ENCODE measurements at places on chromosomes 12 and 14. TPM values are rescaled to one million over a fixed set of nuclear protein-coding genes. Genes with fewer than 3 reads are reported as not detected.

DNA sequence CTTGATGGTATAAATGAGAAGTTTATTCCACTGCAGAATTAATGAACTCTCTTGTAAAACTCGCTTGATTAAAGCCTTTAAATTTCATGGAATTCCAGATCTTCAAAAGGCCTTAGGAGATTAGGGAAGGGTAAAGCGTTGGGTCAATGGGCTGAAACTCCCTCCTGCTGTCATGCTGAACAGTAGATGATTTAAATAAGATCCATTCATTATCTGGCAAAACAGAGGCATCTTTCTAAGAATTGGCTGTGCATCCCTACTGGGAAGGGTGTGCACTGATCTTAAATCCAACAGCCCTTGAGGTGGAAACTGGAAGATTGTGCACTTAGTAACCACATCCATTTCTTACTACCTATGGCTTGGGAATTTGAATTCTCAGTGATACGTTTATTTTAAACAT is 56.0 kb downstream of the PLCZ1 start:
- ATAC-seq: no peak

- no peak for ATAC-seq
Measured at GRCh38 chr12:55700255-55701018, 7.3 kb downstream of the ITGA7 start.

DNA sequence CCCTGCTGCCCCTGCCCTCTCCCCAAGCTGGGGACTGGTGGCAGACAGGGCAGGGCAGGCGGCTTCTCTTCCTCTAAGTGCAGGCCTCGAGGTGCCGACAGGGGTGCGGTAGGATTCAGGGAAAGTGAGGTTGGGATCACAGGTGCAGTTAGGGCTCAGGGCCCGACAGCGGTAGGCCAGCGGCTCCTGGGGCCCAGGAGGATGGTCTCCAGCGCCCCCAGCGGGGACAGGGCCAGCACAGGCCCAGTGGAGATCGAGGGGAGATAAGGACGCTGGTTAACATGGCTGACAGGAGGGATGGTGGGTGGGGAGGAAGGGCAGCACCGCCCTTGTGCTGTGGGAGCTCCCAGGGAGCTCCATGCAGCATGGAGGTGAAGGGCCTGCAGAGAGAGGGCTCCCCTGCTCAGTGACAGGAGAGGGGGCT is 935 bp upstream of the CRIP1 start:
- no peak for ATAC-seq

- no peak for ATAC-seq
Measured at GRCh38 chr14:93319958-93320357, 12.9 kb downstream of the BTBD7 start.

DNA sequence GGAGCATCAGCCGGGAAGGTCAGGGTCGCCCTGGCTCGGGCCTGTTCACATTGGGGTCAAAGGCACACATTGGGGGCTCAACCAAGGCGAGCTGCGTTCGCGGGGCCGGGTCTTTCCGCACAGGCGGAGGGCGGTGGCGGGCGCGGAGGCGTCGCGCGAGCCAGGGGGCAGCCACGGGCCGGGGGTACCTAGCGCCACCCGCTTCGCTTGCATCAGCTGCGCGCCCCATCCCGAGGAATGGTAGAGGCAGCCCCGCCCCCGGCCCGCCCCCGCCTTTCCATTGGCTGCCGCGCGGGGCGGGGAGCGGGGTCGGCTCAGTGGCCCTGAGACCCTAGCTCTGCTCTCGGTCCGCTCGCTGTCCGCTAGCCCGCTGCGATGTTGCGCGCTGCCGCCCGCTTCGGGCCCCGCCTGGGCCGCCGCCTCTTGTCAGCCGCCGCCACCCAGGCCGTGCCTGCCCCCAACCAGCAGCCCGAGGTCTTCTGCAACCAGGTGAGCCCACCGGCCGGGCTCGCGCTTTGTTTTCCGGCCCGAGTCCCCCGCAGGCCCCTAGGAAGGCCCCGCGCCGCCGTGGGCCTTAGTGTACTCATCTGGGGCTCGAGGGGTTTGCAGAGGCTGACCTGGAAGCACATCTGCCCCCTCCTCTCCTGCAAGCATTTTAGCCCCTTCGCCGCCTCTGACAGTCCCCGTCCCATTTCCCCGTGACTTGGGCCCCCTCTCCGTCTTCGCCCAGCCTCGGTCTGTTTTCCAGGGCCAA is at the start of gene ALDH2:
Gene ALDH2 (plus strand): TSS at position 326 of the 754 bp plus-strand sequence. CDS start 50 bp downstream, at position 376.
- peak; percentile 52 for ATAC-seq

GRCh38 chr14:30569216-30569902 is 10.4 kb downstream of the G2E3 start:
- no peak for ATAC-seq

DNA sequence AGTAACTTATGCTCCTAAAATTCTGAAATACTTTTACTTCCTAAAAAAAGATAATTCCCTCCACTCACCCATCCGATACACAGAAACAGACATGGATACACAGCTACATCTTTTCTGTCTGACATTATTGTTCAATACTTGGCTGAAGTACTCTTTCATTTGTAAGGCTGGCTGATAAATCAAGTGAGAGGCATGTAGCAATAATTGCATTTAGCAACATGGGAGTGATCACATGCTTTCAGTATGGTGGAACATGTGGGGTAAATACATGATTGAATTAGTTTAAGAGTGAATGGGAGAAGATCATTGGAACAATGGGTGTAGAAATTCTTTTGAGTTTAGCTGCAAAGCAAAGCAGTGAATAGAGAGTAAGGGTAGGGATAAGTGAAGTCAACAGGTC is 25.6 kb downstream of the PTPRQ start:
- no peak for ATAC-seq

- ATAC-seq: no peak
Measured at GRCh38 chr14:80965037-80965436, 9.6 kb downstream of the TSHR start.

DNA sequence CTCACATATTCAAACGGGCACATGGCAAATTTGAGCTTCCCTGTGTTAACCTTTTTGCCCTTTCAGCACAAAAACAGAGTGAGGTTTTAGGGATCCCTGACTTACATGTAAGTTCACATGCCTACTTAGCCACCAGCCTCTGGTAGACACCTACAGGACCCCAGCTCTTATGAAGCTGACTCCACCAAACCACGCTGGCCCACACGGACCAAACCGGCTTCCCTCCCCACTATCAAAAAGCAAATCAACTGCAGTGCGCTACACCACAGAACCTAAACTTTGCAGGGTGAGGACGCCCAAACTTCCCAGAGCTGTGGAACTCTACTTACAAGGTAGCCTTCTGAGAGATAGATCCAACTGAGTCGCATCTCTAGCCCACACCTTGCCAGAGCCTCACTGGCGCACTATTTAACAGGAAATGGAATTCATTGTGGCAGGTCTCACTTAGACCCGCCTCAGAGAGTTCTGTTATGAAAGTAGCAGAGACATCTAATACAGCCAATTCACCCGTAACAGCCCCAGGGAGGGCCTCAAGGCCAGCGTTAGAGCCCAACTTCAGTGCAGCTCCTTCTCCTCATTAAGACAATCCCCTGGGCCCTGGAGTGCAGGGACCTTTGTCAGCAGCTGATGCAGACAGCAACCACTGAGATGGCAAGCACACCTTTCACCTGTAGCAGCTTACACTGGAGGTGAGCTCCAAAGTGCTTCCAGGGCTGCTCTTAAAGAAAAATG is 49.2 kb downstream of the SH2B3 start:
- no peak for ATAC-seq

DNA sequence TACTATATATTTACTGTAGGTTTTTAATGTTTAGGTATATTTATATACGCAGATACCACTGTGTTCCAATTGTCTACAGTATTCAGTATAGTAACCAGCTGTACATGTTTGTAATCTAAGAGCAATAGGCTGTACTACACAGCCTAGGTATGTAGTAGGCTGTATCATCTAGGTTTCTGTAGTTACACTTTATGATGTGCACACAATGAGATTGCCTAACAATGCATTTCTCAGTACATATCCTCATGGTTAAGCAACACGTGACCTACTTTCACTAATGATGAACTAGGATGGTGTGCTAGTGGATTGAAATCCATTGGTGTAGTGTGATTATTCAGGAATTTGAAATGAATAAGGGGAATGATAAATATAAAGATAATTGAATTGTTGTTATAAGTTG is 77.7 kb downstream of the ETNK1 start:
- ATAC-seq: no peak

GRCh38 chr14:75010472-75011093 is 7.9 kb downstream of the EIF2B2 start:
- no peak for ATAC-seq

DNA sequence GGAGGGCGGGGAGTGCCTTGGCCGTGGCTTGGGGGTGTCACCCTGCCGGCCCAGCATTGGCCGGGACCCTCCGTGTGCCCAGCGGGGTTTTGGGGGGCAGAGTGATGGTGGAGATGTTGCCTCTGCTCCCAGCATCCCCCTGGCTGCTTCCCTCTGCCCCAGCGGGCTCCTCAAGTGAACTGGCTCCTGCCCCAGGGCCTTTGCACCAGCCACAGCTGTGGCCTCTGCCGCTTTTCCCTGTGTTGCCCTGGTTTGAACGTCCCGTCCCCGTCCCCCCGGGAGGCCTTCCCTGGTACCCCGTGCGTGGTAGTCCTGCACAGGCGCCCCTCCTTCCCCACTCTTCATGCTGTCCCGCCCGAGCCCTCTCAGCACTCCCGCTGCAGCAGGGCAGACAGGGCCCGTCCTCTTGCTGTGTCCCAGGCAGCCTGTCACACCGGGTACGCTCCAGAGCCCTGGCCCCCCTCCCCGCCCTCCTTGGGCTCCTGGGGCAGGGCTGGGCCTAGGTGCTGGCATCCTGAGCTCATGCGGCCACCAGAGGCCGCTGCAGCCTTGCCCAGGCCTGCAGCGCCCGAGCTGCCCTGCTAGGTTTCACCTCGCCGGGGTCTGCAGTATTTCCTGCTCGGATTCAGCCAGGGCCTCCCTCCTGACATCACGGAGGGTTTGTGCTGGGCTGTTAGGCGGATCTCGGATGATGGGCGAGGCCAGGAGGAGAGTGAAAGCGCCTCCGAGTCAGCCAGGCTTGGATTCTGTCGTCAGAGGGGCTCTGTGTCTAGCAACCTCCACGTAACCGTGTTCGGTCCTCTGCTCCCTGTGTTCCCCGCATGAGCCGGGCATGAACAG is 9.5 kb downstream of the NOC4L start:
- ATAC-seq: peak; percentile 89

GRCh38 chr14:59619061-59619460 is 42.4 kb upstream of the CCDC175 start:
- peak; percentile 28 for ATAC-seq

- no peak for ATAC-seq
Measured at GRCh38 chr12:5487948-5488625, 56.2 kb downstream of the NTF3 start.

DNA sequence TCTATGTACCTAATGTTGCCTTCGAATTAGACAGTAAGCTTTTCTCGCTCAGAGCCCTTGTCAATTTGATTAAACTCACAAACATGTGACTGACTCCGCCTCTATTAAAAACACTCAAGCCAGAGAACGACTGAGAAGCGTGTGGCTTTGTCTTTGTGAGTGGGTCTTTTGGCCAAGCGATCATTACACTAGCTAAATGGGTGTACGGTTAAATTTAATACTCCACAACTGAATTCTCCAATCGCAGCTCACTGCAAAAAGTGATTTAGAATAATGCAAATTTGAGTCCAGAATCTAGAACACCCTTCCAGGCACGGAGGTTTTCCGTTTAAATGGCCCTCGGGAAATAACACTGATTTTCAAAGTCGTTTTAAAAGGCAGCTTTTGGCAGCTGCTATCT is 253.7 kb downstream of the EFCAB11 start:
- ATAC-seq: no peak

GRCh38 chr12:29591140-29592020 is 93.9 kb upstream of the OVCH1 start:
- ATAC-seq: no peak

DNA sequence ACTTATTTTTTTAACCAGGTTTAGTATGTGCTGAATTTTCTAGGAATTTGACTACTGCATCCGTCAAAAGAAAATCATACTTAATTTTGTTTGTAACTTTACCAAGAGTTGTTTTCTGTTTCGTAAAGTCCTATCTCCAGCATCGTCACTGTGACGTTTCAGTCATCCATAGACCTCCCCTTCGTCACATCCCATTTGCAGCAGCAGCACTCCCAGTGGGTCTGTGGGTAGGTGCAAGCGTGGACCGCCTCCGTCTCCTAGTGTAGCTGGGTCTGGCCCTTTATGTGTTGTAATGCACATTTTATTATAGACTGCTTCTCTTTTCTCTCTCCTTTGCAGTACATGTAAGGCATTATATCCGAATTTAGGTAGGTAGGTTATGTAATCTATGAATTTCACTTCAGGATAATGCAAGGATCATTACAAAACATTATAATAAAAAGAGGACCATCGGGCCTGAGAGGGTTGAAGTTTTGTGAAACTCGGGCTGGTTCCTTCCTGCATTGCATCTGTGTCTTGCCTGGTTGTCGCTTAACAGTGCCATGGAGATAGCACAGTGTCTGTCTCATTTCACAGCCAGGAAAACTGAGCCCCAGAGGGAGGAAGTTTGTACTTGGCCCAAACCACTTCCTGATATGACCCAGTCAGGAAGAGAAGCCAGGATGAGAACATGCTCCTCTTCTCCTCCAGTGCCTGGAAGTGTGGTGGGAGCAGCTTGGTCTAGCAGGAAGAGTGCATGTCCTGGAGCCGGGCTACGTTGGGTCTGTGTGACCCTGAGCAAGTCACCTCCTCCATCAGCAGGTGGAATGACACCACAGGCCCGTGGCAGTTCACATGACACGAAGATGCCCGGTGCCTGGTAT is 41.3 kb downstream of the EVL start:
- ATAC-seq: peak; percentile 42

DNA sequence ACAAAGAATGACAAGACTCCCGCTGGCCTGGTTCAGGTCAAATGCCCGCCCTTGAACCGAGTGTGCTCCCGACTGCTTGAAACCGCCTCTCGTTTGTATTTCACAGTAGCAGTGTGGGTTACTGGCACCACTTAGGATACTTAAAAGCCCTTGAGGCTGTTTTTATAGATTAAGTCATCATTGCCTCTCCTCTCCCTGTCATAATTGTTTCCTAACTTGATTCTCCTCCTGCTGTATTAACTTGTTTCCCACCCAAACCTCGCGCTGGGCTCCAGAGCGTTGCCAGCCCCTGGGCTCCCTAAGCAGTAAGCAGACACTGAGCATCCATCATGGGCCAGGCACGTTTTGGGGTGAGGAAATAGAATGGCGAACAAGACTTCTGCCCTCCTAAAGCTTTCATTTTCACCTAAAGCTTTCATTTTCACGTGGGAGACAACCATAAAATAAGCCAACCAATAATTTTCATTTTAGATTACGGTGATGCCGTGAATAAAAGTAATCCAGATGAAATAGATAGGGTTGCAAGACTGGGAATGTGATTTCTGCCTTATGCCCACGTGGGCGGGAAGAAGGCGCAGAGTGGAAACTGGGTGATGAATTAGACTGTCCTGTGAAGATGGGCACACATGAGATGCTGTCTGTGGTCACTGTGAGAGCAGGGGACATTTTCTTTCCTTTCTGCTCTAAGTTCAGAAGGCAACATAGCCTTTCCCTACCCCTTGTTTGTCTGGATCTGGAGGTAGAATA is 97.5 kb downstream of the PPP2R5C start:
- peak; percentile 59 for ATAC-seq

GRCh38 chr14:99179506-99179905 is 92.5 kb downstream of the BCL11B start:
- no peak for ATAC-seq

GRCh38 chr12:6189028-6189427 is 11.2 kb upstream of the CD9 start:
- ATAC-seq: no peak

PTPRQ gene
- not detected for total RNA-seq

SMCO3 gene
- not detected for total RNA-seq

LRFN5 gene
- total RNA-seq: not detected

MFAP5 gene
- not detected for total RNA-seq

RNF212B gene
- not detected for total RNA-seq

EPYC gene
- total RNA-seq: not detected

CCDC175 gene
- total RNA-seq: not detected

AACS gene
- total RNA-seq: 24.6 TPM

RPGRIP1 gene
- total RNA-seq: not detected

RAD52 gene
- total RNA-seq: 9.3 TPM

DPPA3 gene
- not detected for total RNA-seq

DRAM1 gene
- 7.0 TPM for total RNA-seq
